ENCODE measurements at places on chromosomes 12 and 14.

GRCh38 chr14:68143341-68143841, 323.8 kb downstream of the RAD51B start:
- DNase-seq: no peak

DNA sequence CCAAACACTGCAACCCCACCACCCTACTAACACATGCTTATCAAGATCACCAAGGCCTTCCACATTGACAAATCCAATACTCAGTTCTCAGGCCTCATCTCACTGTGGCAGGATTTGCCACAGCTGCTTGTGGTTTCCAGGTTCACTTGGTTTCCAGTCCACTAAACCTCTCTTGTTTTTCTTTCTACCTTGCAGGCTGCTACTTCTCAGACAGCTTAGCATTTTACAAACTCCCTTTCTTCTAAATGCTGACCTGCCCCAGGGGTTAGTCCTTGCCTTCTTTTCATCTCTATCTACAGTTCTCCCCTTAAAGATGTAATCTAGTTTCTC, 84.1 kb downstream of the BCAT1 start:
- no peak for DNase-seq

DNA sequence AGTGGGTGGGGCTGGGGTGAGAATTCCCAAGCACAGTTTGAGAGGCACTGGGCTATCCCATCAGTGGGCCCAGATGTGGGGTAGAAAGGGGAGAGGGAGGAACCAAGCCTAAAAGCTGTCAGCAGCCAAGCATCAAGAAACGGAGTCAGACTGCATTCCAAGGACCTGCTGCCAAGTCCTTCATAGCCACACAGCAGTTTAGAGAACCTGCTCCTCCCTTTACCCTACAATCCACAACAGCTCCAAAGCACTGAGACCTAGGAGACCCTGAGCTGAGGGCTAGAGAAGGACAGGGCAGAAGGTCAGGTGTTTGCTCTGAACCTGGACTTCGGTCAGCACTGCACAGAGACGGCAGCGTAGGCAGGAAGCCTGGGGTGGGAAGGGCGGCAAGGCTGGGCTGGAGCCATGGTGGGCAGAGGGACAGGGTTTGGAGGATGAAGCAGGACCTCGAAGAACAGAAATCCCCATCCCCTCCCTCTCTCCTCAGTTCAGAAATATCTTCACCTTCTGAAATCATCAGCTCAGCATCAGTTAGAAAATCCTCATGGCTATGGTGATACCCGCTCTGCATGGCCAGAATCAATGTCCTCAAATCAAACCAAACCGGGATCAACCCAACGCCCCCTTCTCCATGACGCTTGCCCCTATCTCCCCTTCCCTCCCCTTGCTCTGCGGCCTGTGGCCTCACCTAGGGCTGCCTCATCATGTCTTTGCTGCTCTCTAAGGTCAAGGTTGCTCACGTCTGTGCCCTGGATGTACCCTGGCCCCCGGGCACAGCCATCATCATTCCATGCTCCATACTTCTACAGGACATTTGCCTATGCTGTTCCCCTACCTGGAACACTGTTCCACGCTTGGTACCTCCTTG, 12.9 kb upstream of the SERPINA4 start:
- DNase-seq: no peak

DNA sequence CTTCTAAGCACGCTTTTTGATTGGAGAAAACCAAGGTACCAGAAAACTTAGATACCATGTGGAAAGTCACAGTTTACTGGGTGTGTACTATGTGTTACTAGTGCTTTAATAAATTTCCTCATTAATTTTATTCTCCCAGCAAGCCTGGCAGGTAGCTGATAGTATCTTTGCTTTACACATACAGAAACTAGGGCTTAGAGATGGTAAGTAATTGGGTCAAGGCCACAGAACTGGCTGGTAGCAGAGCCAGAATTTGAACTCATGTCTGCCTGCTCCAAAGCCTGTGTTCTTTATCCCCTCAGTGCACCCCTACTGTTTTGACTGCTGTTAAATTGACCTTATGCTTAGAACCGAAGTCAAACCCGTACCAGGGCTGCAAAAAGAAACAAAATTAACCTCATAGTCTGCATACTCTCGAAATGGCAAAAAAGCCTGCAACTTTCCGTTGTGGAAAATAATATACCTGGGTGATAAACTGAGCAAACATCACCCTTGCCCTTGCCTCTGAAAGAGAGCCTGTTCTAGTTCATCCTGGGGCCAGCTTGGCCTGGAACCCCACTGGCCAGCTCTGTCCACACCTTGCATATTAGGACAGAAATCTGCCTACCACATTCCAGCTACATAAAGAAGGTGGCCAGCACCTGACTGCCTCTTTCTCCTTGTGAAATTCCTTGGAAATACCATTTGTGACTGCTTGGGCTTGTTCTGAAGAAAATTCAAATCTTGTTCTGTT, 118.9 kb downstream of the ETV6 start:
- no peak for DNase-seq
